ENCODE measurements at places on chromosomes 2 and 18.
A peak's percentile ranks its signal among the peaks of the same experiment; 100 is the strongest.

GRCh38 chr2:143300536-143300935 is 171.3 kb downstream of the ARHGAP15 start:
- DNase-seq: no peak

GRCh38 chr18:77899972-77900754 is 650.5 kb downstream of the GALR1 start:
- peak; percentile 23 for DNase-seq

DNA sequence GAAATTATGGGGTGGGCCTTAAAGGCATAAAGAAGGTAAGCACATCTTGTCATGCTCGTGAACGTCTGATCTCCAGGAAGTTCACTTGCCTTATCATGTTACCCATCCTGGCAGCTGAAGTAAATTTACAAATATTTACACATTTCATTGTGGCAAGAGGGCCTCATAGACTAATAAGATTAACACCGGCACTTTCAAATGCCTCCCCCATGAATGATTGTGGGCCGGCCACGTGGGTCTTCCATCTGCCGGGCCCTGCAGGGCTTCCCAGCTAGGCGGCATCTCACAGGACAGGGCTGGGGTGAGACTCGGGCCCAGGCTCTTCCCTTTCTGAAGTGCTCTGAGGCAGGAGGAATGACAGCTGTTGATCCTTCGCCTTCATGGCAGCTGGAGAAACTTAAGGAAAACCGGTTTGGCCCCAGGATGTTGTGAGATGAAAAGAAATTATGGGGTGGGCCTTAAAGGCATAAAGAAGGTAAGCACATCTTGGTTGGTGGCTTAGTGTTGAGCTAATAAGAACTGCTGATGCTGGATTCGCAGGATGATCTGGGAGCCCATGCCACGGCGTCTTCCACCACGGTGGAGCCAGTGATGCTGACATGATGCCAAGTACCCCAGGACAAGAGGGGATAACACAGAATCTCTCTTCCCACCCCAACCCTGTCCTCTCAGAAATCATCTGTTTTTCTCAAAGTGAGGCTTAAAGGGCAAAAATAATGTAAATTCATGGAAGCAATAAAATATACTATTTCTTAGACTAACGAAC is 176.3 kb downstream of the SEPTIN10 start:
- no peak for DNase-seq

GRCh38 chr2:54947646-54948045 is 102.6 kb downstream of the RTN4 start:
- no peak for DNase-seq

- DNase-seq: no peak
Measured at GRCh38 chr2:169119123-169119760, 49.9 kb downstream of the DHRS9 start.

DNA sequence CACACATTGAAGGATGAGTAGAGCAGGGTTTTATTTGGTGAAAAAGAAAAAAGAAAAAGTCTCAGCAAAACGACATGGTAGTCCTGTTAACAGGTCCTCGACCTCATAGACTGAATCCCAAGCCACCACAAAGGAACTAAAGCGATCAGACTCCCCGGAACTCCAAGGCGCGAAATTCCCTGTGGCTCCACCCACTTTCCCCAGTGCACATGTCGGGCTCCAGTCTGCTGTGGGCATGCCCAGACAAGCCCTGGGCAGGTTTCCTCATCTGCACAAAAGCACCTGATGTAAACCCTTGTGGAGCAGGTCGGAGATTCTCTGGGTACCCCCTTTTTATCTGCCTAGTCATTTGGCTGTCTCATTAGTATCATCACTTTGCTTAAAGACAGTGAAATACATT is 170.7 kb upstream of the FSIP2 start:
- no peak for DNase-seq

GRCh38 chr2:70816726-70817125 is 3.7 kb downstream of the CLEC4F start:
- DNase-seq: no peak

DNA sequence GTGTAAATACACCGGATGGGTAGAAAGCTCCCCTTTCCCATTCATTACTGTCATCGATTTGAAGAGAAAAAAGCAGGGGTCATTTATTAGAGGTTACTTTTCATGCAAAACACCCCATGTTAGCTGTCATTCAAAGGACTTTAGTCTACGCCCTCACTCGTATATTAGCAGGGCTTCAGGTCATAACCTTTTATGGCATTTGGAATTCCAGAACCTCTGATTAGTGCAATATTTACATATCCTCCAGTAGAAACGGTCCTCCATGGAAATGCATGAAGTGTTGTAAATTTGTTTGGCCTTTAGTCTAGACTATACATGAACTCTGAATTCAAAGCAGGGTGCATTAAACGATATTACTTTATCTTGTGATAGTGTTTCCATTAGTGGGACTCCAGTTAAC is 180.5 kb downstream of the ZNF516 start:
- no peak for DNase-seq

DNA sequence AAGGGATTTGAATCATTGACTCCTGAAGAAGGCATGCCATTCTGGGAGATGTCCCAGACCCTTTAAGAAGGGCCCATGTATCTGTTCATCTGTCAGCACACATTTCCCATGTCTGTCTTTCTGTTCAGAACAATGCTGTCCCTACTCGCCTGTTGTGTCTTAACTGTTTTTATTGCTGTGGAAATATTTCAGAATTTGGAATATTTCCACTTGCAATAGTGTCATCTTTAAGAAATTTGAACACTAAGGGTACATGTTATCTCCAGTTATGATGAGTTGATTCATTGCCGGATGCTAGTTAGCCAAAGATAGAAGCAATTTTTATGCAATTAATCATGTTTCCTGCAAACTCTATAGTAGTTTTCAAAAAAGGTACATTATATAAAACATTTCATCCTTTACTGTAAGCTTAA is 36.9 kb upstream of the NT5C1B start:
- no peak for DNase-seq

- no peak for DNase-seq
Measured at GRCh38 chr2:55965276-55965675, 41.7 kb upstream of the EFEMP1 start.

- no peak for DNase-seq
Measured at GRCh38 chr2:218091746-218092145, 22.7 kb downstream of the RUFY4 start.

DNA sequence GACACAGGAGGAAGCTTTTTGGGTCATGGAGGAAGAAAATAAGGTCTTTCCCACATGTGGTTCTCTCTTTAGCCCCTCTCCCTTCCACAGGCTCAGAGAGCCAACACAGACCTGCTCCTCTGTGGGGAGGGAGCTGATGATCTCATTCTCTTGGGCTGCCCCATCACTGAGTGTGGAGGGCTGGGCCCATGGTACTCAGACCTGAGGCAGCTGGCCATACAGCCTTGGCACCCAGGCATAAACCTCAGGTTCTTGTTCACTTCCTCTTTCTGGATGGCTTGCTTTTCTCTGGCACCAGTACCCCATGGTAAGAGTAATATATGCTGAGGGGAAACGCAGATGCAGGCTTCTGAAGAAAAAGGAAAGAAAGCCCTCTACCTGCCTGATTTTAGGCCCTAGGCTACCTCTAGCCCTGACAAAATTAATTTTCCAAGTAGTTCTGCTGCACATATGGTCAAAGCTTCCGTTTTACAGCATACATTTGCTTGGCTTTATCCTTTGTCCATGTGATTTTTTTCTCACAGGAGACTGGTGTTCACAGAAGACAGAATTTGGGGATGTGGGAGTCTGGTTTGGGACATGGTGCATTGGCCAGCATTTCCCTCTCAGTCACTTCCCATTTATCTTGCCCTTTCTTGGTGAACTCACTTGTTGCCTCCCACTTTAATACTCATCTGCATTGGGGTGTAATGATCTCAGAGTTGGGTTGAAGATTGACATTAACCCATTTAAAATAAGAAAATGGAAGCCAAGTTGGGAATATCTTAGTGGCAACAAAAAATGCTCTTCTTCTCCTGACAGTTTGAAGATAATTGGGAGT is 11.1 kb downstream of the DHRS9 start:
- DNase-seq: no peak

GRCh38 chr2:4585057-4585635 is 881.8 kb downstream of the DCDC2C start:
- no peak for DNase-seq

DNA sequence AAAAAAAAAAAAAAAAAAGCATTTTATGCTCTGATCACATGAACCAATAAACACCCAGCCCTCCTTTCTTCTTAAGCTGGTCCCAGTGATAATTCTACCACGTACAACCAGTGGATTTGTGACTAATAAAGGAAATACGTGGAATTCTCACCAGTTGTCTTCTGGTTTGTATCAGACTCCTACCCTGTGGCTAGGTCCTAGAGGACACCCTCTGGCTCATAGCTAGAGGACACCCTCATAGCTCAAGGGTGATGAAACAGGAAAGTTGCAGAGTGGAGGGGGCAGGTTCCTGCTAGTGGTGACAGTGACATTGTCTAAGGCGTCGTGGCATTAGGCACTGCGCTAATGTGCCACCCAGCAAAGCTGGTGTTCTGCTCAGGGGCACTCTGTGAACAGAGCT is 167.8 kb downstream of the BCL11A start:
- no peak for DNase-seq

GRCh38 chr2:164190700-164191099 is 430.6 kb downstream of the GRB14 start:
- DNase-seq: no peak

- DNase-seq: no peak
Measured at GRCh38 chr2:149169656-149170055, 131.2 kb downstream of the LYPD6B start.

DNA sequence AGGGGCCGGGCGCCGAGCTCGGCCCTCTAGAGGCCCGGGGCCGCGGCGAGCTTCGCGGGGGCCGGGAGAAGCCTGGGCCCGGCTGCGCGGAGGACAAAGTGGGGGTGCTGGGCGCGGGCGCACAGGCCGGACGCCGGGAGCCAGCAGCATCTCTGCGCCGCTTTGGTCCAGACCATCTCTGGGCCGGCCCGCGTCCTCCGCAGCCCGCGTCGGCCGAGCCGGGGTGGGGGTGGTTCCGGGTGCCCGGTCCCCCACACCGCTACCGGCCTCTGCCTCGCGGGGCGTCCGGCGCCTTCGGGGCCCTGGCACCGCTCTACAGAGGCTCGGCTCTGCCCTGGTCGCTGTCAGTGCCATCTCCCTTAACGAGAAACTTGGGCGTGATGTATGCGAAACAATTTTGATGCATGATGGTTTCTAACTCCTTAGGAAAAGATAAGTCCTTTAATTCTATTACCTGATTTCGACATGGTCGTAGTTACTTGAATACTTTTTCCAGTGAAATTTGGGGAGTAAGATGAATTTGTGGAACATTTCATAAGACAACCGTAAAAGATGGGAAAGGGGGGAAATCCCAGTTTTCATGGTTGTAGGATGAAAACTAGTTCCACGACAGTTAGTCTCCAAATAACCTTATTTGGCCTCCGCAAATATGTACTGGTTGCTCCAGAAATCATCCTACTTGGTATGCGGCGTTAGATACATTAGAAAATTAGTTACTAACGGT is 562 bp downstream of the TWSG1 start:
- no peak for DNase-seq

DNA sequence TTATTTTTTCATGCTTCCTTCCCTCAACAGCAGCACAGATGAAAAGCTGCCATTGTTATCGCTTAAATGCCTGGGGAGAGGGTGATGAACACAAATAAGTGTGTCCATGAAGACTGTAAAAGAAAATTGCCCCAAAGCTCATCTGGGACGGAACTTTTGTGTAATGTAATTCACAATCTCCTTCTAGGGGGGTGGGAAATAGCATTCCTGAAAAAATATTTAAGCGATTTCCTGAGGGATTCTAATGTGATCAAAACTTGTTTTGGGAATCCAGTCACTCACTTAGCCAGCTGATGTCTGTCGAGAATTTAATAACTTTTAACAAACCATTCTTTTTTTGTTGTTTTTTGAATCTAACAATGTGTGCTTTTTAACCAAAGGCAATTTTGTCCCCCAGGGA is 427.9 kb downstream of the PLCL1 start:
- DNase-seq: no peak

DNA sequence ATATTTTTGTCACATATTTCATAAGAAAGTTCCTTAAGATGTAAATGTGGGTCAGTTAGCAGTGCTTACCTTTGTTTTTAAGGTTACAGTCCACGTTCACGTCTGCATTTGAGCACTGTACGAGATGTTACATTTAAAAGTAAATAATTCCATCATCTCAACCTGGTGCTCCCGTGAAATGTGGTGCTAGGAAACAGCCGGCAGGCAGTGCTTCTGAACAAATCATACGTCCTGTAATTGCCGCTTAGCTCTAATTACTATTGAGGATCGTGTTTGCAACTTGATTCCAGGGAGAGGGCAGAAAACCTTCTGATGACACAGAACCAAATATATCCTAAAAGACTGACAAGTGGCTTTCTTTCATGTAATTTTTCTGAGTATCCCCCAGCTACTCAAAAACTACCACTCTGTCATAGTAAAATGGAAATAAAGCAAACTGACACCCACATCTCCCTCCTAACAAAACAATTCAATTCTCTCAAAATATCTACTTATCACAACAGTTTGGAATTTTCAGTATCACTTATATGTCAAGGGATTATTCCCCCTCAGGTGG is 297.8 kb upstream of the SESTD1 start:
- no peak for DNase-seq

DNA sequence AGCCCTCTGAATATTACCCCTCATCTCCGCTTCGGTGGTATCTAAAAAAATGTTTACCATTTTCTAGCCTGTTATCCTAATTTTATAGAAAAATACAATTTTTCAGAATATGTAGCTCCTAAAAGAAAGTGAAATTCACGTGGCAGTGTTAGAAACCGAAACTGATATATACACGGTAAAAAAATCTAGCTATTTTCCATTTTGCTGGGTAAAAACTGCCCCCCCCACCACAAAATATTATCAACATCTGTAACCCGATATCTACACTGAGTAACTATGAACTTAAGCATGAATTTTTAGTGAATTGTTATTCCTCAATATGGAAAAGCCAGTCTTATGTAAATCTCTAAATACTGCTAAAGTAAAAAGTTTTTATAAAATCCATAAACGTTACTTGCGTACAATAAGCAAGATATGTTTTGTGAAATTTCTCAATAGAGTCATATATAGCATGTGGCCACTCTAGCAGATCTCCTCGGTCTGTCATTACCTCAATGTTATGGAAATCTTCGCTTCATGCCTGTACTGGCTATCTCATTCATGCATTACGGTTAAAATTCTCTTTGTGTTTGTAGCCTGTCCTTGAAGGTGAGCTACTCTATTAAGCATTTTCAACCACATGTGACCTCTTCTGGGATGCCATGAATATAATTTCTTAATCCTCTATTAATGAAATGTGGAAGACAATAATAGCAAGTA is 524.2 kb downstream of the TRIB2 start:
- DNase-seq: no peak

- no peak for DNase-seq
Measured at GRCh38 chr2:231286964-231287363, 88.5 kb downstream of the ARMC9 start.

DNA sequence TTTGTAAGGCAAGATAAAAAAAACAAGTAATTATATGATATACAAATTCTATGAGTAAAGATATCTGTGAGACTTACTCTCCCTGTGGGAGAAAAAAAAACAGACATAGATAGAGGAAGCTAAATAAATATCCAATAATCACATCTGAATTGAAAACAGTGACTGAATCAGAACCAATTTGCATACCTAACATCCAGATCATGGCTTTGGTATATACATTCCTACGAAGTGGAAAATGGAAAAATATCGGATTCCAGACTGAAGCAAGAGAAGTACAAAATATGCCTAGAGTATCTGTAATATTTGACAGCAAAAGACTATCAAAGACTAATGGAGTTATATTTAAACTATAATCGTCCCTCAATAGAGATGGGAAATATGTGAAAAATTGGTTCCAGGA is 1108.1 kb upstream of the CHAC2 start:
- DNase-seq: no peak

- DNase-seq: no peak
Measured at GRCh38 chr2:234702731-234703225, 205.9 kb upstream of the ARL4C start.

GRCh38 chr2:116935097-116935814 is 879.2 kb upstream of the DDX18 start:
- no peak for DNase-seq

All from activated naive CD8-positive, alpha-beta T cell treated with anti-CD3 and anti-CD28 coated beads, Interleukin-2, amount 50 U/mL, for 16 hours (primary cell).